Posterior cingulate gyrus (tissue), 11 donors: ENCODE measurements at places on chromosomes 6 and 20.

GRCh38 chr6:151257985-151258445 lies 18.2 kb downstream of the AKAP12 start:
- no peak for DNase-seq

GRCh38 chr6:106473812-106474211 lies 113.3 kb downstream of the CRYBG1 start:
- no peak for DNase-seq

GRCh38 chr6:150272264-150272975 lies 96.4 kb upstream of the IYD start:
- no peak for DNase-seq

DNA sequence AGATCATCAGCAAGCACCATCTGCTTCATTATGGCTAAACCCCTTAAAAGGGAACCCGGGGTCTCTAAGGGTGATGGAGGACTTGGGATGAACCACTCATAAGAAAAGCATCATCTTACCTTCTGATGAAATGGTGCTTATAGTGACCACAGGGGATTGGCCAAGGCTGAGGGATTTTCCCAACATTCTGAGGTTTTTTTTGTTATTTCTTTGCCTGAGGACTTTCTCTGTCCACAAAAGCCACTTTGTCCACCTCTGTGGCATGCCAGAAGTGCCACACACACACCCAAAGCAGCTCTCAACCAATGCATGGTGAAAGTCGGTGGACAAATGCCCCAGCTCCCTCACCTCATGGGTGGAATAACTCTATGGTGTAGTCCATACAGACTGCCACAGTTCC lies 79.3 kb upstream of the TOP1 start:
- no peak for DNase-seq

GRCh38 chr20:44247586-44248409 lies 690 bp downstream of the GDAP1L1 start:
- DNase-seq: peak; percentile 21
